Cerebellar cortex (tissue), 1 donor: ENCODE measurements at places on chromosomes 2 and 18.
A peak's percentile ranks its signal among the peaks of the same experiment; 100 is the strongest.

GRCh38 chr2:189952536-189953109 lies 109.9 kb downstream of the MSTN start:
- DNase-seq, result no peak

GRCh38 chr2:16249246-16250055 lies 309.1 kb downstream of the MYCN start:
- no peak for DNase-seq

DNA sequence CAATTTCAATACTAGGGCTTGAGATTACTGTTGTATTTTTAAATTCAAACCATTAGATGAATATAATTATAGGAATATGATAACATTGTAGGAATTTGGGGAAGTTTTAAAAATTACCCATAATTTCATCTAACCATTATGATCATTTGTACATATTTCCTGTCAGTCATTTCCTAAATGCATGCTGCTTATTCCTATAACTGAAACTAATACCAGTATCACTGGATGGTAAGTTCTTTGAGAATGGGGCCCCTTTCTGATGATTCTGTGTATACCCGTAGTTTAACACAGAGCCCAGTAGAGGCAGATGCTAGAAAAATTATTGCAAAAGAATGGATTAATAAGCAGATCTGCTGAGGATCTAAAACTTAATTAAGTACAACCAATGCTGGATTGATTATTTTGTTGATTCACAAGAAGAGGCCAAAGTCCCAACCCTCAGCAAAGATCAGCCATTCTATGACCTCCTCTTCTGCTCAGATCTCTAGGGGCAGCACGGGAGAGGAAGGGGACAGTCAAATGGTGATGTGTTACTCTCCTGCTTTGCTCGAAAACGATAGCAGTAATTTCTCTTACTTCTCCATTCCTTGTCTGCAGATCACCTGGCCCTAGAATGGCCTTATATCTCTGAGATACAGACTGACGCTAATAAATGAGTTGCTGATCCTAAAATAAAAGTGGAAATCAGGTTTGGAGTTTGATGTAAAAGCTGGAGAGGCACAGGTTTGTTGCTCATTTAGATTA lies 69.5 kb upstream of the PELI1 start:
- DNase-seq, result no peak

DNA sequence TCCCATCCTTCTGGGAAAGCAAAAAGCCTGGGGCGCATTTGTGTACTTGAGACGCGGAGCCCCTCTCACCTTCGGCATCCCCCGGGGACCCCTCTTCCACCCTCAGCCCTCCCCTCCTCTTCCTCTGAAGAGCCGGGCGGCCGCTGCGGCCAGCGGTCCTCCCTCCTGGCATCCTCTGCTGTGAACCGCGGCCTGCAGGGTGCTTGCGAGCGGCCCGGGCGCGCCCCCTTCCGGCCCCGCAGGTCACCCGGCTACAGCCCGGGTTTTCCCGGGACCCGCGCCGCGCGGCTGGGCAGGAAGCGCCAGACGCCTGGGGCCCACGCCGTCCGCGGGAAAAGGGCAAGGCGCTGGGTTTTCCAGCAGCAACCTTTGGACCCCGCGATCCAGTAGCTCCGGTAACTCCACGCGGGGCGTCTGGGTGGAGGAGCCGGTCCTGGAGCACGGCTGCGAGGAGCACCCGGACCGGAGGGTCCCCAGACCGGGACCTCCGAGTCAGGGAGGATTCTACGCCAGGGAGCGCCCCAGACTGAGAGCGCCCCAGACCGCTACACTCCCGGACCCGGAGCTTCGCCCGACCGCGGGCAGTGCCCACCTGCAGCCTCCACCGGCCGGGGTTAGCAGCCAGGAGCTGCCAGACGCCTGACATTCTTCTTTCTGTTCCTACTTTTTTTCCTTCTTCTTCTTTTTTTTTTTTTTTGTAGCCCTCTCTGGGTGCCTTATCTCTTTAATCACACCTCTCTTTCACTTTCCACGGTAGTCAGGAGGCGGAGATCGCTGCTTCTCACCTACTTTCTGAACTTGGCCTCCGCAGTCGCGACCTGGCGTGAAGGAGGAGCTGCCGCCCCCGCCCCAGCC lies at the start of gene IL18R1:
Gene IL18R1 (plus strand): TSS at position 271 of the 855 bp plus-strand sequence. CDS start 6,865 bp downstream, outside the sequence.
- peak; percentile 19 for DNase-seq

DNA sequence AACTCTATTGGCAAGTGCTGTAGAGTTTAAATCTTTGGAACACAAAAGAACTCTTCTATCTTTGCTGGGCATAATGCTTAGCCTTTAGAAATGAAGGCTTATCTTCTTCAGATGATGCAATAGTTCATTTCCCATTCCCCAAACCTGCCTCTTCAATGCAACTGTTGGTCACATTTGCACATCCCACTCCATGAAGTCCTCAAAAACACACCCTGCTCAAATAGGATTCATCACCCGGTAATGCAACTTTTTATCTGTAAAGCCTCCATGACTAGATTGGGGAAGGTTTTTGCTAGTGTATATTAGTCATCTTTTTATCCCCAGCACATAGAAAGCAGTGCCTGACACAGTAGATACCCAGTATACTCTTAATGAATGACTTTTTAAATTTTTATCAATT lies 376.4 kb downstream of the RBM43 start:
- no peak for DNase-seq

DNA sequence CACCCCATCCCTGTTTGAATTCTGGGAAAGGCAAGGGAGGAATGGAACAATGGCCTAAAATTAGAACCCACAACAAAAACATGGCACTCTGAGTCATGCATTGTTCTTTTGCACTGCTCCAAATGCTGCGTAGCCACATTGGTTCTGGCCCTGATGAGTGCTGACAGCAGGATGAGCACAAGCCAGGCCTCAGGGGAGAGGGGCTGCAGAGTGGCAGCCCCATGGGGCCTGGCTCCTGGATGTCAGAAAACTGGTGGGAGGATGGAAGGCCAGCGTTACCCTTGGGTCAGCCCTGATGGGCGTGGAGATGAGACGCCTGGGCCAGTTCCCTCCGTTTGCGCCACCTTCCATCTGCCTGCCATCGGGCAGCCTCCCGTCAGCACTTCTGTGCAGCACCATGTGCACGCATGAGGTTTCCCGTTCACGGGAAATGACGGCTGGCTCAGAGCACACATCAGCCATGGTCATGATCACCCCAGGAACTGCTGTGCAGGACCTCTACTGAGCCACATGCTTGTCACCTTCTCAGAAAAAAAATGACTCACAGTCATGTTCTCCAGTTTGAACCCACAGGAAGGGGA lies 65.6 kb downstream of the CYP26B1 start:
- DNase-seq, result no peak

DNA sequence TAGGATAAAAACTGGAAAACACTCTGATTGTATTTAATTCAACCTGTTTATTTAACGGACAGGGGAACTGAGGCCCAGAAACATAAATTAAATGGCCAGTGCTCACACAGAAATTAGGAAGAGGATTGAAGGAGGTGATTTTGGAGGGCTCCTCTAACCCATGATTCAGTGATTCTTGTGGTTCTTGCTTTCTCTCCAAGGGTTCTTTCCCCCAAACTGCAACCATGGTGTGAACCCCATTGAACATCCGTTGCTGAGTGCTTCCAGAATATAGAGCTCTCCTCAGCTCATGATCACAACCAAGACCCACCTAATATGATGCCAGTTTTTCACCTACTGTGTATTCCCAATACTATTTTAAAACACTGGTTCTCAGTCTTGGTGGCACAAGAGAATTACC lies 41.4 kb downstream of the BMP10 start:
- no peak for DNase-seq

GRCh38 chr18:62399276-62399675 lies 74.2 kb downstream of the TNFRSF11A start:
- no peak for DNase-seq

GRCh38 chr2:149908726-149909683 lies 321.4 kb upstream of the MMADHC start:
- peak; percentile 45 for DNase-seq

DNA sequence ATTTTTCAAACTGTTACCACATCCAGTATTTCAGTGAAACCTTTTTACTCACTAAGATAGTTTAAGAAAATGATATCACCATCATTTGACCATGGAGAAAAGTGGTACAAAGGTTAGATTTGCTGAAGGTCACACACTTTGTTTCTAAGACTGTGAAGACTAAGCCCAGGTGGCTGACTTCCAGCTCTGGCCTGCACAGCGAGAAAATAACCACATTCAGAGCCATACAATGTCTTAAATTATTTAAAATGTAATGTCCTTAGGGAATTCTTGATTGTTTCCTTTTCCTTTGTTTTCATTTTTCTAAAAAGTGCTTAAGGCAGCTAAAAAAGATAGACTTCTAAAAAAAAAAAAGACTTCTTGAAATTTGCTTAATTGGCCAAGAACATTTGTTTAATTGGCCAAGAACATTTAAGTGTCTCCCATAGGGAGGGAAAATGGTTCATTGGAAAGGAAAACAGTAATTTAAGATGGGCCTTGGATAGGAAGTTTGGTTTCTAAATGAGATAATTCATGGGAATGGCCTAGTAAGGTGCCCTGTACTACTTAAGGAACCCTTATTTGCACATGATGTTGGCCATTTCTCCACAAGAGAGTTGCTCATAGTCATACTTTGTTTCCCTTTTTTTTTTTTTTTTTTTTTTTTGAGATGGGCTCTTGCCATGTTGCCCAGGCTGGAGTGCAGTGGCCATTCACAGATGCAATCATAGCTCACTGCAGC lies 45.2 kb downstream of the CYP1B1 start:
- DNase-seq, result no peak

DNA sequence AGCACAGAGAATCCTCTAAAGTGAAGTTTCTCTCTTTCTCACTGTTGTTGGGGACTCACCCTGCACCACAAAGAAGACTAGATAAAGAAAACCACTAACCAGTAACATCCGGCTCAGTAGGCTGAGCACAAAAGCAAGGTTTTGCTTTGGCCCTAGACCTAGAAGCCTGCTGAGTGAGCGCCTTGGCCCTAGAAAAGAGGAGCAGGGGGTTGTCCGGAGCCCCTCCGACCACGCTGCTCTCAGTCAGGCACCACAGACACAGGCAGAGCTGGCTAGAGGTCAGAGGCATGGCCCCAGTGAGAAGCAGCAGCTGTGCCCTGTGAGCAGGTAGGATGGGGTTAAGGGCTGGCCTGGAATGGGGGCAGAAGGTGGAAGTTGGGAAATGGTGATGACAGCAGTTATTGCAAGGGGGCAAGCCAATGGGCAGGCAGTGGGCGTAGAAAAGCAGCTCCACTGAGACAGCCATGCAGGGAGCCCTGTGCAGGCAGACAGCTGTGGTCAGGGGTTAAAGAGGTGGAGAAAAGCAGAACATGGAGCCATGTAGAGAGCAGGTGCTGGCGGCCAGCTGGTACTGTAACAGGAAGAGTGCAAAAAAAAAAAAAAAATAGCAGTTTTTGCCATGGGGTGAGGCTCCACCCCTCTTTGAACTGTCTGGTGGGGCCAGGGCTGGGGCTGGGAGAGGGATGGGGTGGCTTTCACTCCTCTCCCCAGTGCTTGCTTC lies 36.9 kb upstream of the SLC14A1 start:
- DNase-seq, result no peak

DNA sequence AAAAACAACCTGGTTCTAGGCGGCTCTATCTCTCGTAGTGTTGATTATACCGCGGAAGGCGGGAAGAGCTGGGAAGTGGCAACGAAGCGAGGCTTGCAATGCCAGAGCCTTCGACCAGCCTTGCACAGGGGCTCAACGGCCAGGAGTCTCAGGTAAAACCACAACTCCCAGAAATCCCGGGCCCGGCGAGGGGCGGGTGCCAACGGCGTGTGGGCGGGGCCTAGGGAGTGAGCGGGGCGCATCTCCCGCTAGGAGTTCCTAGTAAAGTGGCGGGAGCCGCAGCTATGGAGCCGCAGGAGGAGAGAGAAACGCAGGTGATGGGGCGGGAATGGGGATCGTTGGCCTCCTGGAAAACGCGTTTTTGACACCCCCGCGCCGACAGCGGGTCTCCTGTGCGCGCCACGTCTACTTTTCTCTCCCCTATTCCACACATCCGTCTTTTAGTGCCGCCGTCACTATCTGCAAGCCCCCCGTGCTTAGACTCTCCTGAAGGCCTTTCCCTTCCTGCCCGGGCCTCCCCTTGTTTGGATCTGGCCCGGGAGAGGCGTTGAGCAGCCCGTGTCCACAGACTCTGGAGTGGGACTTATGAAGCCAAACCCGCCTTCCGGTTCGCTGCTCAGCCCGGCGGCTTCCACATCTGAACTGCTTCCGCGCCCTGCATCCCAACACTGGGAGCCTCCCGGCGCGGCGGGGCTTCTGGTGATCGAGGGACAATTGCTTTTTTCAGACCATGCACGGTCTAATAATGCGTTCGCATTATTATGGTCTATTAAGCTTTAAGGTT lies at the start of gene HAUS1:
Gene HAUS1 (plus strand): TSS at position 258 of the 784 bp plus-strand sequence. CDS start 27 bp downstream, at position 285.
- peak; percentile 96 for DNase-seq

DNA sequence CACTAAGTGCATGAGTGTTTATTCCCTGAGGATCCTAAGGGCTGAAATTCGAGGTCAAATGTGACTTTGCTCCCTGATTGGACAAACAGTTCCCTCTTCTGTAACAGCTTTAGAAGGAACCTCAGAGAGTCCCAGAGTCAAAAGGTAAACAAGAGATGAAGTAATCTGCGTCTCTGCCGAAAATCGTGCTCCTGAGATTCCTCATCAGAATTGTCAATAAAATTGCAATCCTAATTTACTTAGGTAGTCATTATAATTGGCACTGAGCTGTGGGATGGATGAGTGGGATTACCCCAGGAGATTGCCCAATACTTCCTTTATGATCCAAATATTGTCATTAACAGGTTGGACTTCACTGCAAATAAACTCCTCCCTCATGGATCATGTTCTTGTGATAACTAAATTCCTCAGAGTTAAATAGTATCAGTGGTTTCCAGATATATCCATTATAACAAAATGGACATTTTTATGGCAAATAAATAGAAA lies 907 bp upstream of the SUCLG1 start:
- DNase-seq, result no peak

GRCh38 chr2:222736301-222736700 lies 64.8 kb downstream of the MOGAT1 start:
- DNase-seq, result no peak

DNA sequence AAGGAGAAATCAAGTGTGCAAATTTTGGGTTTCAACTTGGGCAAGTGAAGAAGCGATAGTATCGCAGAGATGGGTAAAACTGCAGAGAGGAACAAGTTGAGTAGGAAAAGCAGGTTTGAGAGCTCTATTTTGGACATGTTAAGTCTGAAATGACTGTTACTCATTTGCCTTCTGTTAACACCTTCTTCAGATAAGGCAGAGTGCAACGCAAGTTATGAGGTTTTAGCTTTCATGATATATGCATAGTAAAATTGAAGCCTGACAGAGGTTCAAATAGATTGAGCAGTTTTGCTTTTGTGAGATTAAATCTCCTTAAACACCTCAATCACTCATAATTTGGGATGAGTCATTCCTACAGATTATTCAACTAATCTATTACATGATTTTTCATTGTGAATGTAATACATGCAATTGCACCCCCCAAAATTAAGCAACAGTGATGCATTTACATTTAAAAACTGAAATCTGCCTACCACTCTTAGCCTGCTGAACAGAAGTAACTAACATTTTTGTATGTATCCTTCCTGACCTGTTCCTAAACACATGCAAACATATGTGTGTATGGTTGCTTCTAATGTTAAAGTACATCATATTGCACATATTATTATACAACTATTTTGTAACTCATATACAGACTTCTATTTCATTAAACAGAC lies 575.4 kb downstream of the ARHGAP15 start:
- no peak for DNase-seq

GRCh38 chr2:33099989-33100388 lies 153.2 kb downstream of the LTBP1 start:
- no peak for DNase-seq
